Stimulated activated CD4-positive, alpha-beta T cell treated with anti-CD3 and anti-CD28 coated beads, Interleukin-15, amount 100 ng/mL, for 1 hour (primary cell): ENCODE measurements at places on chromosomes 3 and 15.

- DNase-seq: no peak
Observed at GRCh38 chr3:50817756-50818529, 143.2 kb downstream of the DOCK3 start.

GRCh38 chr3:58651276-58651675 is 15.3 kb downstream of the FAM3D start:
- DNase-seq: no peak

GRCh38 chr3:127226946-127227842 is 34.3 kb downstream of the PRR23E start:
- no peak for DNase-seq

DNA sequence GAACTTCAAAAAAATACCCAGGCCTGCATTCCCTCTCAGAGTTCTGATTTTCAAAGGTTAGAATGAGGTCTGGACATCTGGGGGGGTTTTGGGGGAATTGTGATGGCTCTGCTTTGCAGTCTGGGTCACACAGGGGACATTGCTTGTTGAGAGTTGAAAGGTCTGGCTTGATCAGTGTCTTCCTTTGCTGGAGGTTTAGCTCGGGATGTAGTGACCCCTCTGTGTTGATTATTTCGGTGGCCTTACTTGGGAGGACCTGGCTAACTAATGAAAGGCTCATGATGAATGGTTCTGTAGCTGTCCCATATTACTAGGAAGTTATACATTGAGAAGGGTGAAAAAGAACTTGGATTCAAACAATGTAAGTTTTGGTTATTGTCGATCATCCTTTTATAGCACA is 23.7 kb downstream of the TPM1 start:
- no peak for DNase-seq

DNA sequence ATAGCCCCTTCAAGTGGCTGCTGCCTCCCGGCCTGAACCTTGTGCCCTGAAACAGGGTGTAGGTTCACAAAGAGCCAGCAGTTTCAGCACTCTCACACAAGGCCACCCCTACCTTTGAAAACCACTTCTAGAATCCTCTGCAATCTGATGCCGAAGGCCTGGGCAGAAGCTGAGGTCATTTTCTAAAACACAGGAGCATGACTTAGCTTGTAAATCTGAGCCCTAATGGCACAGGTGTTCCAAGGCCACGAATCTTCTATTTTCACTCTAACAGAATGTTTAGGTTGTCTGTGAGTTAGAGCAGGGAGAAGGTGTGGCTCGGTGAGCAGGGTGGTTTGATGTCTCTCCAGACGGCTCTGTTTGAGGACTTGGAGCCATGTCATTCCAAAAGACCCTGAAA is 62.3 kb downstream of the SYNM start:
- DNase-seq: no peak

DNA sequence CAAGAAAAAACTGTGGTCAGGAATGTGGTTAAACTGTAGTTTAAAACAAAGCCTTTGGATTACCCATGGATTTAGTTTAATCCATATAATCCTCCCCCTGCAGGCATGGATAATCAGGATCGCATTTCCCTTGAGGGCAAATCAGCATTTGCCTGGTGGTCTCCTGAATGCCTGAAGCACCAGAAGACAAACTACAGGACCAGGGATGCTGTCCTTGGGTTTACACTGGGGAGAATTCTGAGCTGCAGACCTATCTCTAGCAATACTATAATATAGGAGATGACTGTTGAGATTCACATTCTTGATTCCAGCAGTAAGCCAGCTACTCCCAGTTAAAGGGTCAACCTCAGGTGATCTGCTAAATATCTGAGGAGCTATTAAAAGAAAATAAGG is 10.6 kb downstream of the PIK3CB start:
- no peak for DNase-seq

DNA sequence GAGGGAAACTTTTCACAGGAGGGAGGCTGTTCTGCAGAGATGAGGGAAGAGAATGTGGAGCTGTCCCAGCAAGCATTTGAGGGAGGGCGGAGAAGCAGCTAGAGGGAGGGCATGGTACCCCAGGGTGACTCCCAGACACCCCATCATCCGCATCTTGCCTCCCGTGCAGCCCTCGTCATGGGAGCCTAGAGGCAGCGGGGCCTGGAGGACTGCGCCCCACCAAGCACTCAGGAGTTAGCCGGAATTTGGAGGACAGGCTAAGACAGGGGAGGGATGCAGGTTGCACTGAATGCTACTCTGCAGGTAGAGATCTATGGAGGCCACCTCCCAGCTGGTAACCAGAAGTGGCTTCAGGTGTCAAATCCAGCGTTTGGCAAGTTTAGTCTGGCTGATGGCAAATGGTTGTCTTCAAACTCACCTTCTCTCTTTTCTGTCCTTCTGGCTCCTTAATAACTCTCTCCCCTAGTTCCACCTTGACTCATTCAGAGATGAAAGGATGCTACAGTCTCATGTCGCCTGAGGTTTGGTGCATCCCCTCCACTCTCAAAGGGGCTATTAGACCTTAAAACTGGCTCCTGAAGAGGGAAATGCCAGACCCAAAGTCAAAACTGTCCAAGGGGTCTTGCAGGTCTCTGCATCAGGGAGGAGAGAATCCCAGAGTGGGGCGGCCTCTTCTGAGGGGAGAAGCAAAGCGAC is 155.9 kb upstream of the TLE3 start:
- DNase-seq: no peak

- DNase-seq: no peak
Observed at GRCh38 chr15:85611361-85611760, 183.4 kb downstream of the KLHL25 start.

- DNase-seq: no peak
Observed at GRCh38 chr15:77243716-77244401, 172.9 kb upstream of the TSPAN3 start.

DNA sequence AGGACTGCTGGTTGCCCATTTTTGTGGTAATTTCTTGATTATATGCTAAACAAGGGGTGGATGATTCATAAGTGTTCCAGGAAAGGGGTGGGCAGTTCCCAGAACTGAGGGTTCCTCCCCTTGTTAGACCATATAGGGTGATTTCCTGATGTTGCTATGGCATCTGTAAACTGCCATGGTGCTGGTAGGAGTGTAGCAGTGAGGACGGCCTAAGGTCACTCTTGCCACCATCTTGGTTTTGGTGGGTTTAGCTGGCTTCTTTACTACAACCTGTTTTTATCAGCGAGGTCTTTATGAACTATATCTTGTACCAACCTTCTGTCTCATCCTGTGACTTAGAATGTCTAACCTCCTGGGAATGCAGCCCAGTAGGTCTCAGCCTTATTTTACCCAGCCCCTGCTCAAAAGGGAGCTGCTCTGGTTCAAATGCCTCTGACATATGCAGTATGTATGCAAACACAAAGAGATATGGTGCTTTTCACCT is 46.2 kb downstream of the C3orf38 start:
- DNase-seq: peak; percentile 3

- no peak for DNase-seq
Observed at GRCh38 chr15:45393851-45394250, 15.5 kb upstream of the GATM start.

GRCh38 chr3:37941608-37942508 is 48.7 kb upstream of the VILL start:
- DNase-seq: no peak

DNA sequence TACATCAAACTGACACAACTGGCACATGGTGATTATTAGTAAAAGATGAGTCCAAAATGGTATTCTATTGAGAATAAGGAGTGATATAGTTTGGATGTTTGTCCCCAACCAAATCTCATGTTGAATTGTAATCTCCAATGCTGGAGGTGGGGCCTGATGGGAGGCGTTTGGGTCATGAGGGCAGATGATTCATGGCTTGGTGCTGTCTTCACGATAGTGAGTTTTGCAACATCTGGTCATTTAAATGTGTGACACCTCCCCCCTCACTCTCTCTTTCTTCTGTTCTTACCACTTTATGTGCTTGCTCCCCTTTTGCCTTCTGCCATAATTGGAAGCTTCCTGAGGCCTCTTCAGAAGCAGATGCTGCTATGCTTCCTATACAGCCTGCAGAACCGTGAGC is 90.6 kb downstream of the RSL24D1 start:
- no peak for DNase-seq

GRCh38 chr3:103601666-103602065 is 1166.9 kb downstream of the ZPLD1 start:
- DNase-seq: no peak

GRCh38 chr15:85412956-85413854 is 32.8 kb downstream of the AKAP13 start:
- peak; percentile 52 for DNase-seq

GRCh38 chr3:36729204-36730056 is 34.9 kb downstream of the DCLK3 start:
- DNase-seq: no peak

GRCh38 chr3:122060040-122060698 is 5.0 kb downstream of the CD86 start:
- no peak for DNase-seq

- no peak for DNase-seq
Observed at GRCh38 chr3:30691944-30692343, 85.5 kb downstream of the TGFBR2 start.

DNA sequence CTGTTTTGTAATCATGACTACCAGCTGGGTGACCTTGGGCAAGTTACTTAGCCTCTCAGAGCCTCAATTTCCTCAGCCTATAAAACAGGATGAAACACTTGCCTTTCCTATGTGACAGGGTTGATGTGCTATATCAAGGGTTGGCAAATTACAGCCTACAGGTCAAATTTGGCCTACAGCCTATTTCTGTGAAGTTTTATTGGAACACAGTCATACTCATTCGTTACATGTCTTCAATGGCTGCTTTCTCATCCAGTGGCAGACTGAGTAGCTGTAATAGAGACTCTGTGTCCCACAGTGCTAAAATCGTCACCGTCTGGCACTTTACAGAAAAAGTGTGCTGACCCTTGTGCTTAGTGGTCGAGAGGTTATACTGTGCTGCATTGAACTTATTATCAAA is 16.6 kb downstream of the ABHD6 start:
- no peak for DNase-seq

- no peak for DNase-seq
Observed at GRCh38 chr15:85976986-85977385, 102.7 kb upstream of the AGBL1 start.

- DNase-seq: no peak
Observed at GRCh38 chr3:151382671-151383070, 1.9 kb downstream of the P2RY12 start.

GRCh38 chr15:75776065-75776423 is 63.4 kb upstream of the CSPG4 start:
- DNase-seq: no peak

GRCh38 chr3:177123822-177124221 is 73.5 kb downstream of the TBL1XR1 start:
- DNase-seq: no peak

- no peak for DNase-seq
Observed at GRCh38 chr3:54536450-54536849, 391.4 kb downstream of the LRTM1 start.

DNA sequence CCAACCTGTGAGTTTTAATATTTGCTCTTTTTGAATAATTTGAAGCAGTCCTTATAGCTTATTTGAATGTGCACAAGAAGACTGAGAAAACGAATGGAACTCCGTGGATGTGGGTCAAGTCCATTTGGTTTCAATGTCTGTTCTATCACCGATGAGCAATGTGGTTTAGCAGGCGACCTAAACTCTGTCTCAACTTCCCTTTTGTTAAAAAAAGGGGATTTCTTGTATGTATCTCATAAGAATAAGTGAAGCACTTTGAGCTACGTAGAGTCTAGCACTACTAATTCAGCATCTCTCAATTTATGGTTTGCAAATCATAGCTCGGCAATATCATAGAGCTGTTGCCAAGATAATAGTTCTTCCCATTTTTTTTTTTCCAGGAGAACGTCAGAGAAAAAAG is 4.6 kb upstream of the SKIL start:
- no peak for DNase-seq

DNA sequence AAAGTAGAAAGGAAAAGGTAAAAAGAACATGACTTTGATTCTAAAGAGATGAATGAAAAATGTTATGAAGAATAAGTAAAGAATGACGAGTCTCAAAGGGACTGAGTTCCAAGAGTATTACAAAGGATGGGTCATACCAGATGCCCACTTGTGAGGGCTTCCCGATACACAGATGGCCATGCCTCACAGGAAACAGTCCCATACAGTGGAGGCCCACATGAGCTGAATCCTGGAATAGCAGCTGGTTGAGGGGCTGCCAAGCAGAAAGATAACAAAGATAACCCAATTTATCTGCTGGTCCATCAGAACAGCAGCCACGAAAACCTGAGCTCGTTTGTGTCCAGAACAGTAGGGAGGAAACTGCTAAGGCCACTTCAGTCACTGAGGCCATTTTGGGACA is 3.7 kb downstream of the SSR3 start:
- no peak for DNase-seq

- no peak for DNase-seq
Observed at GRCh38 chr15:29685156-29686078, 136.9 kb downstream of the TJP1 start.

GRCh38 chr3:122004991-122005565 is 17.0 kb downstream of the ILDR1 start:
- DNase-seq: no peak

DNA sequence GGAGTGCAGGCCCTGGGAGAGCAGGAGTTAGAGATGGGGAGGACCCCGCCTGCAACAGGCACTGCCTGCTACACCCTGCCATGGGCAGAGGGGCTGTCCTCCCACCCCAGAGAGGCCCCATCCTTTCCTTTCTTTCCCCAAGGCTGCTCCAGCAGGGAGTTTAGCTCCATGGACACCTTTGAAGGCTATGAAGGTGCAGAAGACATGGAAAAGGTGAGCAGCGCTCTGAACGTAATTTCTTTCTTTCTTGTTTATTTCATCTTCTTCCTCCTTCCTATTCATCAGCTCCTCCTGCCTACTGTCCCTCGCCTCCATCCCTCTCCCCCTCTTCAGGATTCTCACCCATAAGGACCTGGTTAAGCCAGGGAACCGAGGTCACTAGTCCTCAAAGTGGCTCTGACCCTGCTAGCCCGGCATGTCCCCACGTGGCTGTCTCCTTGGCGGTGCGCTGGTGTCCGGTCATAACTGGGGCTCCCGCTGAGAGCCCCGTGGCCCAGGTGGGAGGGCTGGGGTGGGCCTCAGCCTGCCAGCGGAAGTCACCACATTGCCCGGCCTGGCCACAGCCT is 16.0 kb upstream of the ADIPOQ start:
- DNase-seq: no peak
